Body of pancreas (tissue), 4 donors: ENCODE measurements at places on chromosomes 6 and 20. TPM values are rescaled to one million over a fixed set of nuclear protein-coding genes. Genes with fewer than 3 reads are reported as not detected.

Gene EPPIN
- not detected for total RNA-seq

Gene TFAP2D
- total RNA-seq: not detected

GRCh38 chr6:97947841-97948240, 664.8 kb upstream of the MMS22L start:
- DNase-seq: peak; percentile 72

- peak; percentile 83 for DNase-seq
These were observed 810 bp upstream of the PRIM2 start for GRCh38 chr6:57316581-57317059.

DNA sequence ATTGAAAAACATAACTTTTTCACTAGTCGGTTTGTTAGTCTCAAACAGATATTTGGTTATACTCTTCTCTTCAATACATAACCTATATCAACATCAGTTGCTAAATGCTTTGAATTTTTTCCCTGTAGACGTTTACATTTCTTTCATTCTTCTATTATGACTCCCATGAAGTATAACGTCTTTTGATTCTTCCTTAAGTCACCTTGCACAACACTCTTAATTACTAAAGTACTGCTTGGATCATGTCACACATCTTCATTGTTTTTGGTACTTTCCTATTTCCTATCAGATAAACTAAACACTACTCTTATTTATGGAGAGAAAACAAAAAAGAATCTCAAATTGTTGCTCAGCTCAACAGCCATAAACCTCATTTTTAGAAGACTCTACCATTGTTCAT, 23.0 kb upstream of the BMP5 start:
- DNase-seq: no peak

DNA sequence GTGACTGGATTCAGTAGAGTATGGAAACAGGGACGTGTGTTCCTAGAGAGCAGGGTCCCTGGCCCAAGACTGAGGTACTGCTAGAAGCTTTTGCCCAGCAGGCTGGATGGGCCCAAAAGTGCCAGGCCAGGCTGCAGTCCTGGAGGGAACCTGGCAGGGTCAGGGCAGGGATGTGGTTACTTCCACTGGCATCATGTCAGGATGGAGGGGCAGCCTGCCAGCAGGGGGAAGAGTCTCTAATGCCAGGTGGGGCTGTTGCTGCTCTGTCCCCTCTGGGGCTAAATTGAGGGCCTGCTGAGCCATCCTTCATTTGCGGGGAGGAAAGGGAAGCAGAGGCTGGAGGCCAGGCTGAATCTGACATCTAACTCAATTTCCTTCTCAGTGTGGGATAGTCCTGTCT, 17.2 kb downstream of the ZDHHC14 start:
- no peak for DNase-seq

Gene PREP
- 10.1 TPM for total RNA-seq
